Epithelial cell of esophagus (primary cell): ENCODE measurements at places on chromosomes 7 and 10.

DNA sequence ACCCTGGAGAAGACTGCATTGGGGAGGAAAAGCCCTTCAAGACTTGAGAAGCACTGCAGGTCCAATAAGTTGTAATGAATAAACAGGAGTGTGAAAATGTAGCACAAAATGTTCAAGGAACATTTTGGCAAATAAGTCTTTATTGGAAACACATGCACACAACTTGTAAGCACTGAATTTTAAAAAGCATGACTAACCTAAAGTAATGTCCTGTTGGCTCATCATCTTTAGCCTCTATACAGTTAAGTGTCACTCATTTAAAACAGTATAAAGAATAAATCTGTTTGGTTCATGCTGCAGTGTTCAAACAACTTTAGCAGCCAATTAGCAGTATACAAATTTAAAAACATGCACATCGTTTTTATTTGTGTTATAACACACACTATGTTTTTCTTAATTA is 108.6 kb downstream of the CDK6 start:
- no peak for DNase-seq

DNA sequence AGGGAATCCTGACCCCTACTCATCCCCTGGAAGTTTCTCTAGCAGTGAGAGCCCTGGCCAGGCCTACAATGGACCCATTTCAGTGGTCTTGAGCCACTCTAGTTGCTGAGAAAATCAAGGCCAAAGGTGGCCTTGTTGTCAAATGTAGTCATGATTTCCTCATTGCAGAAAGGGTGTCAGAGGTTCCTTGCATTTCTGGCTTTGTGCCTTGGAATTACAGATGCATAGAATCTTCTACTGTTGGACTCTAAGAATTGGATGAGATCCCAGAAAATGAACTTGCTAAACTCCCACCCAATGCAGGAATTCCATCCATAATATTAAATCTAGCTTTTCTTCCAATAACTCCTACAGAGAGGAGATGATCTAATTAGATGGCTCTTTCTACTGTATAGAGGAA is 12.2 kb downstream of the CPA2 start:
- peak; percentile 46 for DNase-seq

DNA sequence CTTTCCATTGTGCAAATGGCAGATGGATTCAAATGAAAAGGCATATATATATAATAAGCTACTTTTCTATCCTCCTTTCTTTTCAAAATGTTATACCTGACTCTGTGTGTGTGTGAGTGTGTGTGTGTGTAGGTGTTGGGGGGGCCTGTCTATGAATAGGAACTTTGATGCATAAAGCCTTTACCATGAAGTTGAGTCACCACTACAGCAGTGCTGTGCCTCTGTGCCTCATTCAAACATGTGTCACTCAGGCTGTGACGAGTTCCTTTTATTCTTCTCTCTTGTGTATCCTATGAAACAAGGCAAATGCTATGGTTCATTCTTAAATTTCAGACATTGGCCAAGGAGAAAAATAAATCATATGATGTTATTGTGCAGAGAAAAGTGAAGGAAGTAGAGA is 52.7 kb upstream of the DKK1 start:
- DNase-seq, result peak; percentile 76

GRCh38 chr10:58776568-58777318 is 264.1 kb downstream of the BICC1 start:
- DNase-seq, result no peak

- DNase-seq, result peak; percentile 71
Observed at GRCh38 chr10:13659887-13660550, 73.3 kb downstream of the PRPF18 start.
